ENCODE measurements at places on chromosomes 12 and 14.
A peak's percentile ranks its signal among the peaks of the same experiment; 100 is the strongest.

DNA sequence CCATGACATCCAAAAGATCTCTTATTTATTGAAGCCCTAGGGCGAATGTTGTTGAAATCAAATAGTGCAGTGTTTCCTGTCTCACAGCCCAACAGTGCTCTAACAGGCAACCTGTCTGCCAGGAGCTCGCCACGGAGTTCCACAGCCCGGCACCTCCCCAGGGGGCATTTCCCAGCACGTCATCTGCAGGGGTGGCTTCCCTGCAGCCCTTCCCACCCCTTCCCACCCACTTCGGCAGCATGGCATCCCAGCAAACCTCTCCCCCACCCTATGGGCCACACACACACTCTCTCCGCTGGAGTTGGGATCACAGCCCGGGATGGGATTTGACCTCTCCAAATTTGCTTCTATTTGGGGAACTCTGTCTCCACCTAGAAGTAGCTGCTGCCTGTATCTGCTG lies 62.7 kb upstream of the C14orf180 start:
- no peak for DNase-seq

DNA sequence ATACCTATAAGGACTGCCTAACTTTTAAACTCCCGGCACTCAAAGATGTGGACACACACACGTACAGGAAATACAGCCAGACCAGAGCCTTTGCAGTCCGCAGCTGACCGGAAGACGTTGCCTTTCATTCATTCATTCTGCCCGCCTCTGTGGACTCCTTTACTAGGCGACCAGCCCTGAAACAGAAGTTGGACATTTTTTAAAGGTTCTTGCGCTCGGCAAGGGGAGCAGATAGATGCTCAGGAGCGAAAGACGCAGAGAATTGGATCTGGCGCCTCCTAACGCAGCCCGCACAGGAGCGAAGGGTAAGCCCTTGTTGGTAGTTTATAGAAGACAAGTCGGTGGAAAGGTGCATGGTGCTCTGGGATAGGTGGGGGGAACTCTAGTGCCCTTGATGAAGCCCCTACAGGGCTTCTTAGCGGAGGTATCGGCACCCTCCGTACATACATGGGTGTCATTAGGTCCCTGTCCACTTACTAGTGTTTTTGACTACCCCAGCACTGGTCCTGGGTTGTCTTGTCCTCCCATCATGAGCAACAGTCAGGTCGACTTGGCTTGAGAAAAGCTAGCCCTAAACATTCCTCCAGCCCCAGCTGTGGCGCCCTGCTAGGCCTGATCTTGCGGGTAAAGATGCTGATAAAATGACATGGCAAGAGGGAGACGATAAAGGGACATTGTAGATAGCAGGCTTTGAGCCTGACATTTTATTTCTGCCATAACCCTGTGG lies at the start of gene KDM2B:
Gene KDM2B (minus strand): TSS at position 65 of the 727 bp plus-strand sequence. CDS start 112 bp downstream, outside the sequence.
- peak; percentile 67 for DNase-seq

DNA sequence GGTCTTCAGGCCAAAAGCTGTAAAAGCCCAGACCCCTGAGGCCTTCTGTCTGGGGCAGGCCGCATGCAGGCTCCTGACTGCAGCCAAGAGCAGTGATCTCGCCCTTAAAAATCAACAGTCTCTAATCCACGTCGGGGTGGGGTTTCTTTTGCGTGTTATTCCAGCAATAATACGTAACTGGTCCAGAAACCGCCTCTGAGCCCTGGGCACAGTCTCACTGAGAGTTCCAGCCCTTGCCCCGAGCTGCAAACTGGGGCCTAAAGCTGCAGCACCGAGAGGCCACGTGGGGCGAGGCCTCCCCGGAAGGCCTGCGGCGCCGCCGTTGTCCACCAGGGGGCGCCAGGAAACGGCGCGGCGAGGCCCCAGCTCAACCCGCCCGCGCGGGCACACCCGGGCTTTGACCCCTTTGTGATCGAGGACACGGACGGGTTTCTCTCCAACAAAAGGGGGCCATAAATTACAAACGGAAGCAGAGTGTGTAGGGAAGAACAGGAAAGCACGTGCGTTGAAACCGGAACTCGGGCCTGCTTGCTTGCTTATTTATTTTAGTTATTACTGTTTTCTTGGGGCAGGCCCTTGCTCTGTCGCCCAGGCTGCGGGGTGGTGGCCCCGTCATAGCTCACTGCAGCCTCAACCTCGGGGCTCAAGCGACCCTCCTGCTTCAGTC lies 87.2 kb downstream of the NINJ2 start:
- DNase-seq: peak; percentile 69

DNA sequence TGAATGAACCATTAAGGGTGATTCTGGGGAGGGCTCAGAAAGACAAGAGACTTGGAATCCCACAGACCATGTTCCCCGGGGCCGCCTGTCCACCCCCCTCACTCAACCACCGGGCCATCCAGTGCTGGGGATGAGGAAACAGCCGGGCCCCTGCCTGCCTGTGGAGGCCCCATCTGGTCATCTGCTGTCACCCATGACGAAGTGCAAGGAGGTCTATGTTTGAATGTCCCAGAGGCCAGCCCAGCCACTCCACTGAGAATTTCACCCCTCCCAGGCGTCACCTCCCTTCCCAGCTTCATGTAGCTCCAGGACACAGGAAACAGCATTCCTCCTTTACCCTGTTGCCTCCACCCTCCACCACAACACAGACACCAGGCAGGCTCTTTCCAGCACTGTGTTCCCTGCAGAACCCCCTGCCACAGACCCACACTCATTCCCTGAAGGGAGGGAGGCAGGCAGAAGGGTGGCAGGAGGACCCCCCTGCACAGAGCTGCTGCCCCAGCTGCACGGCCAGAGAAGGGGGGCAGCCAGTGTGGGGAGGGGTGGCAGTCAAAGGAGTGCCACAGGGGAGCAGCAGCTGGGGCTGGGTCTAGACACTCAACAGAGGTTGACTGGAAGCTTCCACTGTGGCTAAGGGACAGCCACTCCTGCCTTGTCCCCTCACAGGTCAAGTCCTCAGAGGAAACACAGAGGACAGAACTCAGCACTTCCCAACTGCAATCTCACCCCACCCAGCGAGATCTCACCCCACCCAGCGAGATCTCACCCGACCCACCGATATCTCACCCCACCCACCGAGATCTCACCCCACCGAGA lies 50.3 kb upstream of the PPP2R5C start:
- DNase-seq: no peak

DNA sequence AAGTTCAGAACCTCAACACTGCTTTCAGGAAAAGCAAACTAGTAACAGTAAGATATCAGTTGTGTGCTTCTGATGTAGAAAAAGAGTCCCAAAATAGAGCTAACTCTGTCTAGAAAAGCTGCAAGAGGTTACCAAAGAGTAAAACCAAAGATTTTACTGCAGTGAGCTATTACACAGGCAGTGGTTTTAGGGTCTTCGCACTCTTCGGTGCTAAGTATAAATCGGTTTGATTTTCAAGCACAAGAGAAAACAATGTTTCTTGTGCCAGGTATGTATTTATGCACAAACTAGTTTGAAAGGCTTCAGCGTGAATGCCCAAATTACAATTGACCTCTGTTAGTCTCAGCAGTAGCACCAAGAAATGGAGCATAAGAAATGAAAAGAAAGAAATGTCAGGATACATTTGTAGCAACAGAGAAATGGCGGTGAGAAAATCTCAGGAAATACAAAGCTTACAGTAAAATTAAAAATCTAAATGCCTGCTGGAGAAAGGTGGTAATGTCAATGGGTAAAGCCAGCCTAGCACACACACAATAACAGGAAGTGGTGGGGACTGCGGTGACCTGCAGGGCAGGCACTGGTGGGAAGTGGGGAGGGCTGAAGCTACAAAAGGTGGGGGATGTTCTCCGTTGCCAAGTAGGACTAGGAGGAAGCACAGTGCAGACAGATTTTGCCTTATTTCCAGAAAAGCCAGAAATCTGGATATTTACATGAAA lies 18.0 kb upstream of the DYRK2 start:
- DNase-seq: peak; percentile 77

DNA sequence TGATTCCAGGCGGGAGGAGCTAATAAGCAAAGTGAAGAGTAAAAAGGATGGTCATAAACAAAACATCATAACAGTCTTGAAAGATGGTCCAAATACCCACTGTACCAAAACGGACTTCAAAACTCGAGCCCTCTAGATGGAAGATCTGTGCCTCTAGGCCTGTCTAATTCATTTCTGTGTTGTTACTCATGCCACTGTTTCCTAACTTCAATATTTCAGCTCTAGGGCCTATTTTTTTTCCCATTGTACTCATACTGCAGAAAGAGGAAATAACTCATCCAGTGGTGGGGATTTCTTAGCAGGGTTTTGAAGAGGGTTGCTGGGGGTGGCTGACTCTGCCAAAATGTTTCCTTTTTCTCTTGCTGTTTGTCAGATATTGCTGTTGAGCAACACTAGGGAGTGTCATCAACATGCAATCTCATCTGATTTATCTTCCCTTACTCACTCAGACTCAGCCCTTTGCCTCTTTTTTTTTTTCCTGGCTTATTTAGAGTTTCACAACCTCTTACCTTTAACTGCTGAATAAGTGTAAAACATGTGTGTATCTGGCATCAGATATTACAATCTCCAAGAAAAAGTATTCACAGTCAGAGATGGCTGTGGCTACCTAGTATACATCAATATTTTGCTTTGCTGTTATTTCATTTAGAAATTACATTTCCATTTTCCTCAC lies 189.6 kb downstream of the DUSP6 start:
- peak; percentile 99 for DNase-seq

DNA sequence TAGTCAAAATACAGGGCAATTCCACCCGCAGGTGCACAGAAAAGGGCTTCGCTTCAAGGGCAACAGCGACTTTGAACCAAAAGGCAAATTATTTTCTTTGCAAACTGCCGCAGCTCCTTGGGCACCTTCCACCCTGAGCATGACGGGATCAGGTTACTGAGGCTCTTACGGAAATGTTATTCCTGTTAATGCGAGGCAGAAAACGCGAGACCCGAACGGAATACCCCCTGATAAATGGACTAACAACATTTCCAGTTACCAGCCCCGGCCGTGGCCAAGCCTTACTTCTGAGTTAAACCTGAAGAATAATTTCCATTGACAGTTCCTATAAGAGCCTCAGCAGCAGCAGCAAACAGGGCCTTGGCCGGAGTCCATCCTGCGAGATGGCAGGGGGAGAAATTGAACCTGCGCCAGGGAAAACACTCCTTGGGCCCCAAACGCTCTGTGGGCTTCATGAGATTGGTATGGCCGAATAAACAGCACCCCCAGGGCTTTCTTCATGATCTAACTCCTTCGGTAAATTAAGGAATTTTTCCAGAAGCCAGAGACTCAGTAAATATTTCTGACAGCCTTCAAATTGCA lies 70.0 kb upstream of the DICER1 start:
- DNase-seq: no peak

DNA sequence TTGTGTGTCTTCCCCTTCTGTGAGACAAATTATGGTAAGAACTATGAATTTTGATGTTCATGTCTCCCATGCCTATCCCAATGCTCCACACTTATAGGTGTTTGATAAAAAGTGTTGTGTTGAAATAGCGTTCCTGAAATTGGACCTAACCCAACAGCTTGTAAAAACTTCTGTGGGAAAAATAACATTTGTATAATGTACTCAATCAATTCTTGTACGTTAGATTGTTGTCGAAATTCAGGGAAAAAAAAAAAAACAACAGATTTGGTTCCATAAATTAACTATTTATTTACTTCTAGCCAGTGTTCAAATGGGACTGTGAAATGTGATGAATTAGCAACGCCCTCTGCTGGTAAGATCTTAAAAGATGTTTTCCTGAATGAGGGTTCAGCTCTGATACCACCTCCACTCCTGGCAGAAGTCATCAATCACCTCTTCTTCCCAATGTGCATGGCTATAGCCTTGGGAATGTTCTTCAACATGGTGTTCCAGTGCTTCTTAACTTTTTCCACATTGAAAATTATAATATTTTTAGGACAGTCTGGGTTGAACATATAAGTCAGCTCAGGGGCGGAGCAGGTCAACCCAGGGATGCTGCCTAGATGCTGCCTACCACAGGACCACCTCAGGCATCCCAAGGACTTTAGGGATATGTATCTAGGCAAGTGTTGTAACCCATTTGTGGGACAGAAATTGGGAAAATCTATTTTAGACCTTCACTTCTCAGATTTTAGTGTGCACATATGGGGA lies 170.6 kb downstream of the OTOGL start:
- peak; percentile 8 for DNase-seq

GRCh38 chr14:20683891-20684661 lies at the start of gene RNASE4:
Gene RNASE4, plus strand, starts transcription at chr14:20684560. Its CDS starts 14,812 bp downstream, at chr14:20699372.
- peak; percentile 65 for DNase-seq

- DNase-seq: no peak
Observed at GRCh38 chr14:61559641-61560201, 135.6 kb upstream of the HIF1A start.

DNA sequence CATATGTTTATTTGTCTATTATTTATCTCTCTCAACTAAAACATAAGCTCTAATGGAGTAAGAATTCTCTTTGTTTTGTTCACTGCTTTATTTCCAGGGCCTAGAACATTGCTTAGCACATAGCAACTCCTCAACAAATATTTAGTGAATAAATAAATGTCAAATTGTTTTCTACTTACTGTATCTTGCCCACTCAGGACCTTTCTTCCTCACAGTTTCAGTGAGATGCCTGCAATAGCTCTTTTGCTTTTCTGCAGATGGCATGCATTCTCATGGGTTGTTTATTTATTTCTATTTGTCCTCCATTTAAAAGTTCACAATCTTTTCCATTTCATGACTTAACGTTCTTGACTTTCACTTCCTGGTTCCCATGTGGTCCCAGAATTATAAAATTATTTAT lies 94.9 kb upstream of the TTC7B start:
- DNase-seq: no peak

- DNase-seq: no peak
Observed at GRCh38 chr12:176321-177181, 37.4 kb downstream of the SLC6A12 start.

DNA sequence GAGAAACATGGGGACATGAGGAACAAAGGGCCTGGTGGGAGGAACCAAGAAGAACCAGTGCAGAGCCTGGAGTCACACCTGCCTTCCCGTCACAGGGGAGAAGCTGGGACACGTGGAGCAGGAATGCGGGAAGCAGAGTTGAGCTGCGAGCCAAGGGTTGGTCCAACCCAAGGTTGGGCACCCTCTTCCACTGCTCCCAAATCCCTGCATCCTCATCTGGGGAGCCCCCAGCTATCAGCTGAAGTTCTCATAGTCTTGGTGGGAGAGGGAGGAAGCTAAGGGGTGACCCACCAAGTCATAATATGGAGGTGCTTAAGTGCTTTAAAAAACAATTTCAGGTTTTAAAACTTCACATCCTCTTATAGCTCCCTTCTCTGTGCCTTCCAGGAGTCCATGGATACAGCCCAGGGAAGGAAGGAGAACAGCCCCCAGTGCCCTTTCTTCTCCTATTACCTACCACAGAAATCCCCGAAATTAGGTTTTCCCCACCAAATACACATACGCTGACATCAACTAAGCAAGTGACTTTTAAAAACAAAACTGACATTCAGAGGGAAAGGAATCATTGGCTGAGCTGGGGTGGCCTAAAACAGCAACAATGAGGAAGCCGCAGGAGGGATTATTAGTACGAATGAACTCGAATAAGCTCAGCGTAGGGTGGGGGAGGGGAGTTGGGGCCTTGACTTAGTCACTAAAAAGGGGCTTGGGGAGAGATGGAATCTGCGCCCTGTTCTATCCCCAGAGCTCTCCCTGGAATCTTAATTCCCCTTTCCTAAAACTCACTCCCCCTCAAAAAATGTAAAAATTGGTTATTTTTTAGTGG lies 4.5 kb downstream of the MYL6 start:
- DNase-seq: no peak
